ENCODE measurements at places on chromosomes 16 and 17.
A peak's percentile ranks its signal among the peaks of the same experiment; 100 is the strongest.

DNA sequence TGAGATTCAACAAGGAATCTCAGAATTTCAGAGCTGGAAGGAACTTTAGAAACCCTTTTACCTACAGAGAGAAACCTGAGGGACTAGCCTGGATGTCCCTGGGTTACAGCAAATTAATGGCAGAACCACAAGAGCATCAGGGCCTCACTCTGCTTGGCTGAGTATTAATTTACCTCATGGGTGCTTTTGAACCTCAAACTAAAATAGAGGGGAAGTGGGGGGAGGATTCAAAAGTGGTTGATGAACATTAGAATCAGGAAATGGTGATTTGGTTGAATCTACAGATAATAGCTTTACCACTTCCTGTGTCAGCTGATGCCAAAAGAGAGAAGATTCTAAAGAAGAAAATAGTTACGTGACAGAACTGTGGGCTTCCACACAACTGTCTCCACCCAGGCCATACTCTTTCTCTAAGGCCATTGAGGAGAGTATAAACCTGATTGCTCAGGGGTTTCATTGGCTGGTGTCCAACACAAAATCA is 11.3 kb upstream of the SKAP1 start:
- DNase-seq = peak; percentile 8

DNA sequence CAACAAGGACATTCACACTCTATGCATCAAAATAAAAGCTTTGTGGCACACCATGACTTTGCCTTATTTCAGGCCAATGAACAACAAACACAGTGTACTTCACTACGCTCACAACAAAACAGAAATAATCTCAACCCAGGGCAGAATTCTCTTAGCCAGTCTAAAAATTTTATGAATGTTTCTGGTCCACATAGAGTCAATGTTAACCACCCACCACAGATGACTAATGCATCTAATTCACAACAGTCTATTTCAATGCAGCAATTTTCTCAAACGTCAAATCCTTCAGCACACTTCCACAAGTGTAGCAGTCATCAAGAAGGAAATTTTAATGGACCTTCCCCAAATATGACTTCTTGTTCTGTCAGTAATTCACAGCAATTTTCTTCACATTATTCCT is 101.7 kb downstream of the CHD9 start:
- peak; percentile 40 for DNase-seq

DNA sequence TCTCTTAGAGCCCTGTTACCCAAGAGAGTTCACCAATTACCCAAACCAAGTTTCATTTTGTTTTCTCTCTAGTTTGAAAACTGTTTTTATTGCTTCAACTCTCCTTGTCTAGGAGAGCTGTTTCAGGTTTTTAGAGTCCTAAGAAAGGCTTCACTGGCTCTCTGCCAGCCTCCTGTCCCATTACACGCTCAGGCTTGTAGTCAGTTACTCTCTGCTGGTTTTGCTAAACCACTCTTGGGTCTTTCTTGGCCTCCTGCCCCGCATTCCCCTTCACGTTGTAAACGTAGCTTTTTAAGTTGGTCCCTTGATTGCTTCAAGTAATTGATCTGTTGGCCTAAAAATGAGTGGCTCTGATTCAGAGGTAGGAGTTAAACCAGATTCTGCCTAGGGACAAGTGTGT is 529.1 kb downstream of the MAF start:
- DNase-seq = no peak

- peak; percentile 64 for DNase-seq
Observed at GRCh38 chr16:81445966-81446906, 1.6 kb downstream of the CMIP start.

- DNase-seq = peak; percentile 25
Observed at GRCh38 chr16:53417011-53417410, 17.3 kb upstream of the RBL2 start.

GRCh38 chr16:5580296-5580695 is 482.7 kb upstream of the EEF2KMT start:
- DNase-seq = no peak

GRCh38 chr17:77700165-77700881 is 258.2 kb upstream of the TNRC6C start:
- DNase-seq = no peak

DNA sequence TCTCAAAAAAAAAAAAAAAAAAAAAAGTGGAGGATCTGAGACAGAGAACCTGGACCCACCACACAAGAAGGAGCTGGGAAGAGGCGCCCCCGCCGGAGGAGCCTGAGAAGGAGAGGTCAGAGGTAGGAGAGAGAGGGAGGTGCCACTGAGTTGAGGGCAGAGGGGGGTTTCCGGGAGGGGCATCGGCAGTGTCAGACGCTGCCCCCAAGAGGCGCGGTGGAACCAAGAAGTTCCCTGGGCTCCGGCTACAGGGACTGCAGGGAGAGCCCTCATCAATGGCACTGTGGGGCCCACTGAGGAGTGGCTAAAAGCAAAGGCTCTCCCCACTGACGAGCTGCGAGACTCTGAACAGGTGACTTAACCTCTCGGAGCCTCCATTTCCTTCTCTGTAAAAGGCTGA is 4.2 kb downstream of the CCDC42 start:
- DNase-seq = no peak

- no peak for DNase-seq
Observed at GRCh38 chr17:80890921-80891396, 100.7 kb upstream of the CHMP6 start.

DNA sequence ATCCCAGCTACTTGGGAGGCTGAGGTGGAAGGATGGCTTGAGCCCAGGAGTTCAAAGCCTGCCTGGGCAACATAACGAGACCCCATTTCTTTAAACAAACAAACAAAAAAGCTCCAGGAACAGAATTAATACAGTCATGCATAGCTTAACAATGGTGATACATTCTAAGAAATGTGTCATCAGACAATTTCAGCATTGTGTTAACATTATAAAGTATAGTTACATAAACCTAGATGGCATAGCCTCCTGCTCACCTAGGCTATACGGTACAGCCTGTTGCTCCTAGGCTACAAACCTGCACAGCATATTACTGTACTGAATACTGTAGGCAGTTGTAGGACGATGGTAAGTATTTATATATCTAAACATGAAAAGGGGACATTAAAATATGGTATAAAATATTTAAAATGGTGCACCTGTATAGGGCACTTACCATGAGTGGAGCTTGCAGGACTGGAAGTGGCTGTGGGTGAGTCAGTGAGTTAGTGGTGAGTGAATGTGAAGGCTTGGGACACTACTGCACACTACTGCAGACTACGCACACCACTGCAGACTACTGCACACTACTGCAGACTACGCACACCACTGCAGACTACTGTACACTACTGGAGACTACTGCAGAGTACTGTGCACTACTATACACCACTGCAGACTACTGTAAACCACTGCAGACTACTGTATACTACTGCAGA is 74.6 kb downstream of the TMC6 start:
- no peak for DNase-seq

GRCh38 chr16:66539623-66540469 is 10.1 kb downstream of the TK2 start:
- no peak for DNase-seq

DNA sequence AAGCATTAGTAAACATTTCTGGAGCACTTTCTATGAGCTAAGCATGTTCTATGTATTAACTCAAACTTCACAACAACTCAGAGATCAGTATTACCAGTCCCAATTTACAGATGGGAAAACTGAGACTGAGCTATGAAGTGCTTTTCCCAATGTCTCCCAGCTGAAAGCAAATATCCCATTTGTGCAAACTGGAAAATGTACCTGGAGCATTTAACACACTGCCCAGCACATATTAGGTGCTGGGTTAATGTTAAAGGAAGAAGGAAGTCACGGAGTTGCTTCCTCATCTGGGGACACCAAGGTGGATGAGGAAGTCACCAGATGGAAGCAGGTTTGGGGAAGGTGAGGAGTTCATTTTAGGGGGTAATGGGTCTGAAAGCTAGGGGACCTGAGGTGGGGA is 66.1 kb downstream of the ABCC6 start:
- no peak for DNase-seq

GRCh38 chr16:68090533-68090932 is 5.4 kb downstream of the NFATC3 start:
- DNase-seq = no peak

- peak; percentile 93 for DNase-seq
Observed at GRCh38 chr17:6753006-6753445, 2.8 kb upstream of the XAF1 start.

DNA sequence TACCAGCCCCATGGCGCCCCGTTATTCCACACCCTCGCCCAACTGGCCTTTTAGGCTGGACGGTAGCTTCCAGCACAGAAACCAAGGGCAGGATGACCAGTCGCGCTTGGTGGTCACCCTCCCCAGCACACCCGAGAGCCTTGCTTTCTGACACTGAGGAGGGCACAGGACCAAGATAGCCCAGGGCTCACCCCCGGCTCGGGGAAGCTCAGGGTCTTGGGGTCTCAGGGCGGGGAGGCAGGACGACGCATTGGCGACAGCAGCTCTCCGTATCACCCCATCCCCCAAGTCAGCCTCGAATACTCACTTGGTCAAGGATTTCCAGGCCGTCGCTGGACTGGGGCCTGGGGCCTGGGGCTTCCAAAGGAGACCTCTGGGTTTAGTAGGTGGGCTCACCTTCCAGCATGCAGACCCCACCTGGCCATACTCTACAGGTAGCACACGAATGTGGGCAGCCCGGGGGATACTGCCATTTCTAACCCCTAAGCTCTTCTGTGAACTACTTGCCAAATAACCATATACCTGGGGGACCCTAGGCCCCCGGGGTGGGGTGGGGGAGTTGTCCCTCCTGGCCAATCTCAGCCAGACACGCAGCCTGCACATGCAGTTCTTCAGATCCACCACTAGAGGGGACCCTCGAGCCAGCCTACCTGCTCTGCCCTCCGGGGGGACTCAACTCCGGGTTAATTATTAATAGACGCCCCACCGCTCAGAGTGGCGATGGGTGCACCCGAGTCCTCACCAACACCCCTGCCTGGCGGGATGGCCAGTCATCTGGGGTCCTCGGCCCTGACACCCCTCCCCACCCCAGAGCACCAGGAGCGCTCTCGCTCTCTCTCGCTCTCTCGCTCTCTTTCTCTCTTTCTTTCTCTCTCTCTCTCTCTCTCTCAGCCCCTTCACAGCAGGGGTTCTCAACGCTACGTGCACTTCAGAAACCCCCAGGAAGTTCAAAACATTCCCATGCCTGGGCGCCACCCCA is 30.0 kb downstream of the TBC1D16 start:
- DNase-seq = peak; percentile 36

DNA sequence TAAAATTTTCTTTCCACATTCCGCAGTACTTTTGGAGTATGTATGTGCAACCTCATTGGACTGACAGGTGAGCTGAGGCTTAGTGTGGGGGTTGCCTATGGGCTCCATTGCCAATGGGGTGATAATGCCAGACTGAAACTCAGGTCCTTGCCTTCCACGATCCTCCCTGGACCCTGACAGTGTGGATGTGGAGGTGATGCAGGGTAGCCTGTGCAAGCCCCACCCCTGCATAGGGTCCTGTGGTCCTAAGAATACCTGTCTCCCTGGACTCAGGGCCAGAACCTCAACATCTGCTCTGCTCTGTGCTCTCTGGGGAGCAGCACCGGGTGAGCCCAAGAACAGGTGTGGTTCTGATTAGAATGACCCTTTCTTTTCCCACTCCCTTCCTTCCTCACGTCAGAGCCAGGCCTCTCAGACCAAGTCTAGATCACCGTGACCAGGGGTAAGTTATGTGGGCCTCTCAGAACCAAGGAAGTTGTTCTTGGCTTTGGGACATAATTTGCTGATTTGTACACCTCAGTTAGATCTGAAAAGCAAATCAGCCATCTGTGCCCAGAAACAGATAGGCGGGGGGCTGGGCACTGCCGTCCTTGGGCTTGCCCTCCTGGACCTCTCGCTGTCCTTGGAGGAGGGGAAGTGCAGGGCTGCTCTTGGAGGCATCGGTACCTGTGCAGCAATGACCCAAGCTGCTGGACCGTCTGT is 8.4 kb upstream of the TNS4 start:
- no peak for DNase-seq

- peak; percentile 74 for DNase-seq
Observed at GRCh38 chr17:81487487-81488275, 24.9 kb downstream of the ACTG1 start.

DNA sequence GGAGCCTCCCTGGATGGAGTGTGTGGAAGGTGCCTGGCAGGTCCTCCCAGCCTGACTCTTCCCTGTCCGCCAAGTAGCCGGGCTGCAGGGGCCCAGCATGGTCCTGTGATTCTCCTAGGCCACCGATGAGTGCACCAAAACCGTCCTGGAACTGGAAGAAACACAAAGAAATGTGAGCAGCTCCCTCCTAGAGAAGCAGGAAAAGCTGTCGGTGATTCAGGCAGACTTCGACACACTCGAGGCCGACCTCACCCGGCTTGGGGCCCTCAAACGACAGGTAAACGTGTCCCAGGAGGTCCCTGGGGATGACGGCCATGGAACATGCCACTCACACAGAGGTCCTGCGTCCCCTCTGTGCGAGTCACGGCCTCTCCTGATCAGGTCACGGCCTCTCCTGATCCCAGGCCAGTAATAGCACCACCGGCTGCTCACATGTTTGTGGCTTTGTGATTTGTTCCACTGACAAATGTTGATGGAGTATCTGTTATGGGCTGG is 4.2 kb upstream of the GAA start:
- no peak for DNase-seq

DNA sequence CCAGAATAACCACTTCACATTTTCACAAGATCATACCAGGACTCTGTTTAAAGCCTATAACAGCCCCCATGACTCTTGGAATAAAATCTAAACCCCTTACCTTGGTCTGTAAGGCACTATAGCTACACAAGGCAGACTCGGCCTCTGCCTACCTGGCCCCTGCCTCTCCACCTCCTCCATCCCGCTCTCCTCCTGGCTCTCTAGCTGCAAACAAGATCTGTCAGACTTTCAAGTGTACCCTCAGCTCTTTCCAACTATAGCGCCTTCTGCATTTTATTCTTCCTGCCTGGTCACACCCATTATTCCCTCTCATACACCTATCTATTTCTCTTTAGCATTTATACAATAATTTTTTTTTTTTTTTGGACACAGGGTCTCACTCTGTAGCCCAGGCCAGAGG is 8.2 kb downstream of the USP31 start:
- no peak for DNase-seq

GRCh38 chr17:21551081-21551881 is 141.0 kb upstream of the KCNJ18 start:
- DNase-seq = peak; percentile 84

- DNase-seq = no peak
Observed at GRCh38 chr17:61477204-61477834, 25.1 kb downstream of the TBX4 start.

DNA sequence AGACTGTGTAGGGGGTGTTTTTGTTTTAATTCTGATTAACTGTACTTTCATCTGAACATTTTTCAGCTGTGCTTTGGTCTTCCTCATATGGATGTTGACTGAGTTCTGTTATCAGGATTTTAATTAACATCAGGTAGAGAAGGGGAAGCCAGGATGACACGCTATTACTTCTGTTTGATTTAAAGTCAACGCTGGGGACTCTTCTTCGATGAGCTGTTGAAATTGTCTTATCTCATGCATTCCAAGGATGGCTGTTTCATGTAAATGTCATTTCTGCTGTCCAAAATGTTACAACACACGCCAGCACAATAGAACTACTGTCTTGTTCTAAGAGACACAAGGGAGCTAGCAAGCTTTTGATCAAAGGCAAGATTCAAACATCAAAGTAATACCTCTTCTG is 263.3 kb upstream of the CDH5 start:
- peak; percentile 65 for DNase-seq

GRCh38 chr17:73316919-73317505 is 5.2 kb upstream of the CDC42EP4 start:
- DNase-seq = no peak

GRCh38 chr17:77597418-77598240 is 360.9 kb upstream of the TNRC6C start:
- DNase-seq = no peak

Data from fibroblast of skin of right quadriceps (primary cell).